Kidney (tissue), 22 donors: ENCODE measurements at places on chromosomes 5 and 9.

- no peak for DNase-seq
Observed at GRCh38 chr5:172802567-172803176, 31.4 kb upstream of the ERGIC1 start.

DNA sequence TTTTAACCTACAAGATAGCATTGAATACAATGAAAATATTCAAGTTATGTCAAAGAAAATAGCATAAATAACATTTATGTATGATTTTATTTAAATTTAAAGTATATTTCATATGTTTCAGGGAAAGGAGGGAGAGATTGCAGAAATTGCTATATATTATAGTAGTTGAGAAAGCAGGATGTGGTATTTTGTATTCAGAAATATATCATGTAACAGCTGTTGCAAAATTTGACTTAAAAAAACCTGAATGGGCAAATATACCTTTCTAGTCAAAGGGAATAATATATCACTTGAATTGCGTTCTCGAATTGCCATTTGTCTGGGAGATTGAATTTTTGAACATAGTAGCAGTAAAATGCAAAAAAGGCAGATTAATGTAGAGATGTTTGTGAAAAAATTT, 80.6 kb downstream of the PAM start:
- DNase-seq = no peak

- DNase-seq = no peak
Observed at GRCh38 chr5:11177999-11178711, 417.1 kb upstream of the DAP start.

DNA sequence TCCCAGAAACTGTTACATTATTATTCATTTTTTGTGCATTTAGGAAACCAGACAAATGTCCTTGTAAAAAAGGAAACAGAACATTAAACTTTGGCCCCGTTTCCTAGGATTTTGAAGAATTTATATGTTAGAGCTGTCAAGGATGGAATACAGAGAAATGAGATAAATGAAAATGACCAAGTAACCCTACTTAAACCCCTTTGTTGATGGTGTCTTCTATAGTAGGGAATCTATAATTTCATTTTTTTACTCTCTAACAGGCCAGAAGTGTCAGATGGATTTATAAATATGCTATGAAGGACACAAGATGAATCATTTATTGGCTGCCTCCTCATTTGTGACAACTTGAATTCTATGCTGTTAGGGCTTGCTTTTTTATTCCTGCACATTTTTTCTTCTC, 1047.1 kb downstream of the PTPRD start:
- DNase-seq = no peak

GRCh38 chr5:85030316-85031084, 645.8 kb upstream of the EDIL3 start:
- no peak for DNase-seq

DNA sequence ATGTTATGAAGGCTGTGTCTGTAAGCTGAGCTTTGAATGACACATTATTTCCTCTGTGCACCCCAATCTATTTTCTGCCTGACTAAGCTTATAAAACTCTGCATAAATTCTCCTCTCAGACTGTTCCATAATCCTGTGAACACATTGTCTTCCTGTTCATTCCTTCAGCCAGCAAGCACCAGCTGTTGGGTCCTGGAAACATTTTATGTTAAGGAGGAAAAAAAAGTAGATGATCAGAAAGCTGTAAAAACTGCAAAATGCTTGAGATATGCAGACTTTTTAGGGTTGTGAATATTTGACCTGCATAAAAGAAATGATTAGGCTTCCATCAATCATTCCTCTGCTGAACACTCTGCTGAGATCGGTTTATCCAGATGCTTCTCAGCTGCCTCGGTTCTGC, 1246.0 kb upstream of the DMAC1 start:
- peak; percentile 91 for DNase-seq

GRCh38 chr9:127437497-127438264, 13.5 kb downstream of the ZNF79 start:
- no peak for DNase-seq

DNA sequence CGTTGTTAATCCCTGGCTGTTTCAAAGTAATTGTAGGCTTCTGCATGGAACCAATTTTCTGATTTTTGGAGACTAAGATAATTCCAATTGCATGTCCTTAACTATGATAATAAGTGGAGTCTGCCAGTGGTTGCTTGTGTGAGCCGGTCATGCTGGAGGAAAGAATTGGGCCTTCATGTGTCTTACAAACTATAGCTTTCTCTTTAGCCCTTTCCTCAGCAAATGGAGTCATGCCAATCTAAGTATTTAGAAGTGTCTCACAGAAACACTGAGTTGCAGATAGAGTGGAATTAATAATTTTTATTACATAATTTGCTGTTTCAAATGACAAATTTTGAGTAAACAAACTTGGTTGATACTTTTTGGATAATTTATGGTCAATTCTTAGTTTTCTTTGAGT, 200.4 kb downstream of the FBXL7 start:
- no peak for DNase-seq

- no peak for DNase-seq
Observed at GRCh38 chr5:12757035-12757434, 852.8 kb upstream of the CTNND2 start.

GRCh38 chr5:13910637-13911288, 33.7 kb downstream of the DNAH5 start:
- no peak for DNase-seq

DNA sequence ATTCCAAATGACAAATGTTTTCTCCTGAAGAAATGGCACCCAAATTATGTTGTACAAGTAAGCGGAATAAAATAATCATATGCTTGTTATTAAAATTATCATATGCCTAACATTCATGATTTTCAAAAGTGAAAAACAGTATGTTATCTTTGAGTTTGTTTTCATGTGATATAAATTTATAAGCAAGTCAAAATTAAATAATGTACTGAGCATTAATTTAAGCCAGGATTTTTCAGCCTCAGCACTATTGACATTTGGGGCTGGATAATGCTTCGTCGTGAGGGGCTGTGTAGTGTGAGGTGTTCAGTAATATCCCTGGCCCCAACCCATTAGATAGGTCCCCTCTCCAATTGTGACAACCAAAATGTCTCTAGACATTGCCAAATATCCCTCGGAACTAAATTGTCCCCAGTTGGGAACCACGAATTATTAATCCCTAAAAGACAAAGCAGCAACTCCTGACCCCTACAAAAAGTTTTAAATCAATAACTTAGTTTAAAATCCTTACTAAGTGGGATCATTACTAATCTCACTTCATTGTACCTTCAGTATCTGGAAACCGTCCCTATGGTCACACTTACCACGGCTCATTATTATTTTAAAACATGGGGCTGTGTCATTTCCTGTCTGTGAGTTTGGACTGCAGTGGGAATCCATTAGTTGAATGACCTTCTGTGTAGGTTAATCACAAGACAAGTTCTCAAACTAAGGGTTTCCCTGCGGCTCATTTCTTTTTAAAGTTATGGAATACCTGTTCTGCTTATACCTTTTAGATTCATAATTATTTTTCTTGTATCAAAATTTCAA, 1.3 kb upstream of the NNT start:
- DNase-seq = peak; percentile 33

DNA sequence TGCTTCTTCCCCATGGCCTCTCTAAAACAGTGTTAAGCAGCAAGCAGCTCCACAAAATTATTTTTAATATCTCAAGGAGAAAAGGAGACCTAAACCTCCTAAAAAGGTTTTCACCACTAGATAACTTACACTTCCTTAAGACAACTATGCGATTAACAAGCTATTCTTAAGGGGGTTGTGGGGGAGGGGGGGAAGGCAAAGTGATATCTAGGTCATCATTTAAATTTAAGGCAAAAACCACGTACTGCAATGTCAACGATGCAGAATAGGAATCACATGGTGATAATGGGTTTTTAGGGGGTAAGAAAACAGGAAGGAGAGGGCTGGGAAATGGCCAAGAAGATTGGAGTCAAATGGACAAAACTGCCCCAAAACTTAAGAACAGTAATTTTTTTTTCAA, 32.6 kb downstream of the CSNK1A1 start:
- DNase-seq = no peak

- no peak for DNase-seq
Observed at GRCh38 chr5:125926172-125926571, 497.0 kb upstream of the GRAMD2B start.

GRCh38 chr5:109388407-109388806, 21.4 kb downstream of the PJA2 start:
- DNase-seq = no peak

GRCh38 chr5:87383216-87383615, 29.5 kb downstream of the CCNH start:
- no peak for DNase-seq

DNA sequence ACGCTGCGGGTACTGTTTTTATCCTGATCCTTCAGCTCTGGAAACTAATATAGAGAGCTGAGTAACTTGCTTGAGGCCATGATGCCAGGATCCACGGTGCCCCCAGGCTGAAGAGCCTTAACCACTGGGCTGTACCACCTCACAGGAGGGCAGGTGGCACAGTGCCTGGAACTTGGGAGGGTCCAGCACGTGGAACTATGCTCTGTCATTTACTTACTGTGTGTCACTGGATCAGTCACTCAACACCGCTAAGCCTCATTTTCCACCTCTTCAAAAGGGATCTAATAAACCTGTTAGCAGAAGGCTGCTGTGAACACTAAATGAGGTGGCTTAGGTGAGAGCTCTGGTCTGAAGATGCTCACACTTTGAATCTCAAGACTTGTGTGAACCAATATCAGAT, 29.6 kb downstream of the KCNIP1 start:
- DNase-seq = no peak

GRCh38 chr5:74761241-74761640, 5.7 kb downstream of the GFM2 start:
- no peak for DNase-seq

GRCh38 chr9:18604767-18605730, 131.1 kb downstream of the ADAMTSL1 start:
- DNase-seq = no peak

GRCh38 chr5:129041196-129041881, 53.2 kb upstream of the ISOC1 start:
- DNase-seq = no peak

GRCh38 chr5:133785182-133785581, 172.8 kb upstream of the FSTL4 start:
- no peak for DNase-seq

GRCh38 chr5:180135128-180135955, 63.8 kb upstream of the RNF130 start:
- DNase-seq = no peak

GRCh38 chr9:38047301-38048251, 21.5 kb downstream of the SHB start:
- peak; percentile 95 for DNase-seq

- DNase-seq = no peak
Observed at GRCh38 chr9:70003901-70004714, 39.5 kb upstream of the MAMDC2 start.

GRCh38 chr9:120531683-120532300, 48.2 kb downstream of the CDK5RAP2 start:
- no peak for DNase-seq

DNA sequence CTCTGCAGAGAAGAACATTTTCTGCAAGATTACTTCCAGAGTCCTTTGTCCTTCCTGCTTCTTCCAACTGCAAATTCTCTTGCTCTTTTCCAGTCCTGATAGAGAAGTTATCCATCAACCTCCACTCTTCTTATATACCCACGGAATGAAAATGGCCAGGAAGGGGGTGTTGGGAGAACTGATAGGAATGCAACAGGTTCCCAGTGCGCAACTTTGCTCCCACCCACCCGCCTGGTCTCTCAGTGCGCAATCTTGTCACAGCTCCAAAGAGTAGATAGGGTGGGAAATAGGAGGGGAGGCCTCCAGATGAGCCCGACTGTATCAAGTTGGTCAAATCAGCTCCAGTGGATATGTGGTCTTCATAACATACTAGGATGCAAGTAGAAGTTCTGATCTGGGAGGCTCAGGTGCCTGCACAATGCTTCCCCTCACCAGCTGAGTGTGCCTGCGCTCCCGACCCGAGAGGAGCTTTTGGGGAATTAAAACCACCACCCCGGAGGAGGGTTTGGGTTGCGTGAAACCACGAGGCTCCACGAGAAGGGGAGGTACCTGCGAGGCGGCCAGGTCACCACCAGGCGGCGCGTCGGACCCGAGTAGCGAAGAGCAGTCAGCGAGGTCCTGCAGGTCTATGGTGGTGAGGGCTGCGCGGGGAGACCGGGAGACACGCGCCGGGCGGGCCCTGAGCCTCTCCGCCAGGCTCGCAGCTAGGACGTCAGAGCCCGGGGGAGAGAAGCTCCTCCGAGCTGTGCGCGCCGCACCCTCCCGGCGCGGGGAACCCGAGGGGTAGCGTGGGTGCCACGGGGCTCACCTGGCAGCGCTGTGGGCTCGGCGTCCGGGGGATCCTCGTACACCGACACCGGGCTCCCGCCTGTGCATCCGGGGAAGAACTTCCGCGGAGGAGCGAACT, 835 bp downstream of the MCIDAS start:
- DNase-seq = peak; percentile 82

- DNase-seq = no peak
Observed at GRCh38 chr5:43663916-43664315, 60.9 kb downstream of the NNT start.

DNA sequence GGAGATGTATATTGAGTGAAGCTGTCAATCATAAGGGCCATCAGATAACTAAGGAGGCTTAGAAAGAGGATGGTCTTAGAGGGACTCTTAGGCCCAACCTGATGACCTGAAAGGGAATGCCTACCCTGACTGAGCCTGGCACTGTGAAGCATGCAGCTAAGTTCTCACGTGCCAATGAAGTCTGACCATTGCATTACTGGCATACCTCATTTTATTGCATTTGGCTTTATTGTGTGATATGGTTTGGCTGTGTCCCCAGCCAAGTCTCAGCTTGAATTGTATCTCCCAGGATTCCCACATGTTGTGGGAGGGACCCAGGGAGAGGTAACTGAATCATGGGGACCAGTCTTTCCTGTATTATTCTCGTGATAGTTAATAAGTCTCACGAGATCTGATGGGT, 421.6 kb upstream of the SGCD start:
- no peak for DNase-seq

DNA sequence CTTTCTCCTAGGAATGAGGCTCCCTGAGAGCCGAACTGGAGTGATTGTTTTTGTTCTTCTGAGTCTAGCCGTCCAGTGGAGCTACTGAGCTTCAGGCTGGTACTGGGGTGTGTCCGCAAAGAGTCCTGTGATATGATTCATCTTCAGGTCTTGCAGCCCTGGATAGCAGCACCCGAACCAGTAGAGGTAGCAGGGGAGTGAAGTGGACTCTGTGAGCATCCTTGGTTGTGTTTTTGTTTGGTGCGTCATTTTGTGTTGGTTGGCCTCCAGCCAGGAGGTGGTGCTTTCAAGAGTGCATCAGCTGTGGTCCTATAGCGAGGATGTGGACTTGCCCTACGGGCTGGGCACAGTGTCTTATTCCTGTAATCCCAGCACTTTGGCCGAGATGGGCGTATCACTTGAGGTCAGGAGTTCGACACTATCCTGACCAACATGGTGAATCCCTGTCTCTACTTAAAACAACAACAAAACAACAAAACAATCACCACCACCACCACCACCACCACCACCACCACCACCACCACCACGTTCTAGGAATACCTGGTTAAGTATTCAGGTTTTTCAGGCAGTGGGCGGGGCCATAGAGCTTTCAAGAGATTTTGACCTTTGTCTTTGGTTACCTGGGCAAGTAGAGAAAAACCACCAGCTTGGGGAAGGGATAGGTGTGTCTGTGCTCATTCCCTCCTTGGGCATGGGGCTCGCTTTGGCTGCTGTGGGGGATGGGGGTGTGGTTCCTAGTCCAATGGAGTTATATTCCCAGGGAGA, 154.0 kb downstream of the WDR70 start:
- no peak for DNase-seq

- DNase-seq = no peak
Observed at GRCh38 chr5:124957063-124957462, 210.6 kb upstream of the ZNF608 start.

- DNase-seq = no peak
Observed at GRCh38 chr5:95915999-95916686, 45.5 kb downstream of the ELL2 start.
